ENCODE measurements at places on chromosomes 3 and 15.

GRCh38 chr15:79964232-79964805 lies 6.7 kb downstream of the BCL2A1 start:
- no peak for DNase-seq

DNA sequence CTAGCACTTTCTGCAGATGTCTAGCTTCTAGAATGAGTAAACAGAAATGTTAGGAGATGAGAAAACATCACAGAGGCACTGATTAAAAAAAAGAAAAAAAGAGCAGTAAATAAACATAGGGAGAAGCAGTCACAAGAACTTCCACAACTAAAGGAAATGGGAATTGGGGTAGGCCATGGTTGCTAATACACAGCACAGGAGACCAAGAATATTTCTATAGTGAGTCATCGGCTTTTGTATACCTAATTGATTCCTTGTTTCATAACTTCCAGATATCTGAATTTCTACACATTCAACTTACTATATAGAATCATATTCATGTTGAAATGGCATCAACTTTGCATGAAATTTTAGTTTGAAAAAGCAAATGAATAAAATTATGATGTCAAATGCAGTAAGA lies 47.3 kb upstream of the TCF12 start:
- DNase-seq: no peak

GRCh38 chr3:74636981-74637380 lies 22.5 kb upstream of the CNTN3 start:
- no peak for DNase-seq

- DNase-seq: no peak
These were observed 31.8 kb upstream of the HHATL start for GRCh38 chr3:42734263-42734860.

DNA sequence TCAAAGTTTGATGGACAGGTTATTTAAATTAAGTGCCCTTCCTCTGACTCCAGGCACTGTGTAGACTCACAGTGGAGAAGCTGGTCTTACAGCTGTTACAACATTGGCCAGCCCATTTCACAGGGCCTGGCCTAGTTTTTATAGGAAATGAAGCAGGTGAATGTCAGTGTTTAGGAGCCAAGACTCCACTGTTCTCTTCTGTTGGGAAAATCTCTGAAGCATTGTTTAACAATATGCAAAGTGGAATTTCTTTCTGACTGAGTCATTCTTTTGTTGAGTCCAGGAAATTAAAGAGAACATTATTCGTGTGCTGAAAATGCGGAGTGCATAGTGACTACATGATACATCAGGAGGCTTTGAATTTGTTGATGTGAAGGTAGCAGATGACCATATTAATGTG lies 64.7 kb downstream of the ARRDC4 start:
- no peak for DNase-seq

- DNase-seq: no peak
These were observed 342.3 kb upstream of the CFAP20DC start for GRCh38 chr3:59392116-59392515.

DNA sequence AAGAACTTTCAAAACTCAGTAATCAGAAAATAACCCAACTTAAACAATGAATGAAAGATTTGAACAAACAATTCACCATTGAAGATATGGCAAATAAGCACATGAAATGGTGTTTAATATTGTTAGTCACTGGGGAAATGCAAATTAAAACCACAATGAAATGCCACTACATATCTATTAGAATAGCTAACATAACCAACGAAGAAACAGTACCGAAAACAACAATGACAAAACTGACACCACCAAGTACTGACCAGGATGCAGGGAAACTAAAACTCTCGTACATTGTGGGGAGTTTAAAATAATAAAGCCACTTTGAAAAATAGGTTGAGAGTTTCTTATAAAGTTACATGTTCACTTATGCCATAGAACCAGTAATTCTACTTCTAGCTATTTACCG lies 69.1 kb downstream of the KBTBD8 start:
- DNase-seq: no peak

DNA sequence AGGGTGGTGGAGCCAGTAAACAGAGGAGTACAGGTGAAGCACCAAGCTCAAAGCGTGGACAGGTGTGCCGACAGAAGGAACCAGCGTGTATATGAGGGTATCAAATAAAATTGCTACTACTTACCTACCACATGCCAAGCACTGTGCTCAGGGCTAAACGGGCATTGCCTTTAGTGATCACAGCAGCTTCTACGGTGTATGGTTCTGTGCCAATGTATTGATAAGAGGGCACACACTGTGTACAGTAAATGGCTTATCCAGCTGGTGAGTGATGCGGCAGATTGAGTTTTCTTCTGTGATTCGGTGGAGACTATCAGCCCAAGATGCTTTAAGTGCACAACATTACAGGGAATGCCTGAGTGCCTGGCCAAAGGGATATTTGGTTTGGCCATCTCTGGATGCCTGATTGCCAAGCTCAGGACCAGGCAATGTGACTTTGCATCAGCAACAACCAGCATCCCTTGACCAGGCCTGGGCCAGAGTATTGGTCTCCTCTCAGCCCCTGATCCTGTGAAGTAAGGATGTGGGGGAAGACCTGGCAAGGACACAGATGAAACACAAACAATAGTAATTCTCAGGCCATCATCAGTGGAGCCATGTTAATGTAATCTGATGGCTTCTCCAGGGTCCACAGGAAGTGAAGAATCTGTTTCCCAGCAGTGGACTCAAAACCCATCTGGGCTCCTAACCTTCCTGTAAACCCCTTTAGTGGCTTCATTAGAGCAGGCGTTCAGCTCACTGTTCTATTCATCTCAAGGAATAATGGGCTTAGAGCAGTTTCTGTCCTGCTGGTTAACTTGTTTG lies 14.1 kb downstream of the STARD5 start:
- DNase-seq: no peak

- no peak for DNase-seq
These were observed 48.7 kb downstream of the CNOT10 start for GRCh38 chr3:32733631-32734229.

DNA sequence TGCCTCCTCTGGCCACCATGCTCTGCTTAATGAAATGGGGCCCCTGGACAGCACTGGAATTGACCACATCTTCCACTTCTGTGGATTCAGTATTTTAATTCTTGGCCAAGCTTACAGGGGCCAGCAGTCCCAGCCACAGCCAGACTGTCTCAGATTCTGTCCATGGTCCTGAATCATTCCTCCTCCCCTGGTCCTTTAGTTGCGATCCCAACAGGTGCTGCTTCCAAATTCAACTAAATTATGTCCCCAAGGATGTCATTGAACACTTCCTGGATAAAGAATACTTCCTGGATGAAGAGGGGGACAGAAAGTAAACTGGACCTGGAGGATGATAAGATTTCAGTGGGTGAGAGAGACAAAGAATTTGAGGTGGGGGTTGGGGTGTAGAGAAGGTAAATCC lies 111.1 kb upstream of the FOXB1 start:
- DNase-seq: no peak

GRCh38 chr15:73991260-73991659 lies 835 bp downstream of the STOML1 start:
- no peak for DNase-seq

DNA sequence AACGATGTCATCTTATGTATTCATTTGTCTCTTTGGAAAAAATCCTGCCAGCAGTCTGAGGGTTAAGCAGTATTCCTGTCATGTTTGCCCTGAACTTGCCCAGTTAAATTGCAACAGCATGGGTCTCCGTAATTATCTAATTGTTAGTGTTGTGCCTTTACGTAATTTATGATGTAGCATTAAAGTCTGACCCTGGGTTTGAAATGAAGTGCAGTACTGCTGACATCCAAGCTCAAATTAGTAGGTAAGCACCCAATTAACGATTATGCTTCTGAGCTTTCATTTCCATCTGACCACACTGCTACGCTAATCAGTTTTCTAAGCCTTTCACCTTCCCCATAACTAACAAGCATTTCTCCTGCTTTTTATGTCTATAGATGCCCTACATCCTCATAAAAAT lies 241.8 kb downstream of the ARRDC4 start:
- no peak for DNase-seq

DNA sequence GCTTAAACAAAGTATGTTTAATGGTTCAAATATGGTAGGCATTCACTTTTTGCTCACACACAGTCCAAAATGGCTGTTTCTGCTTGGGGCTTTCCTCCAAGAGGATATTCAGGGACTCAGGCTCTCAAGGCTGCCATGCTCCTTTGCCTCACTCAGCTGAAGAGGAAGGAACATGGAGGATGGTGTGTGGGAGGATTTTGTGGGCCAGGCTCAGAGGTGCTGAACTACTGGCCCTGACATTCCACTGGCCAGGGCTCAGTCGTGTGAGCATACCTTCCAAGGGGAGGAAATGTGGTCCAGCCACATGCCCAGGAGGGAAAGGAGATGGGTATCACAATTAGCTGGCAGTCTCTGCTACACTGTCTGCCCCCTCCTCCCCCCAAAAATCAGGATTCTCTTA lies 8.7 kb downstream of the PXYLP1 start:
- DNase-seq: no peak

- DNase-seq: no peak
These were observed 120.1 kb downstream of the OXNAD1 start for GRCh38 chr3:16385151-16385550.

DNA sequence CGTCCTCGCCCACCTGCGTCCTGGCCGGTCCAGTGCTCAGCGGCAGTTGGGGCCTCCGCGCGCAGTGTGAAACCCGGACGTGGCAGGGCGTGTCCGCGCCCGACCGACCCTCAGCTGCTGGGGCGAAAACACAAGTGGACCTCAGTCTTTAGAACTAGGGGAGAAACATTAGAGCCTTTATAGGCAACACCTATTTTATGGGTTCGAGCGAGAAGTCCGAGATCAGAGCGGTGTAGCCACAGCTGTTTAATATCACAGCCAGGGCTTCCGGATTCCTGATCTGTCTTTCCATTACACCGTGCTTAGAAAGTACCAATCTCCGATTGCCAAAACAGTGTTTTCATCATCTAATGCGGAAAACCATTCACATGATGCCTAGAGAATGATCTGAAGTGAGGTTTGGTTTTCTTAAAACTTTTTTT lies 506 bp downstream of the RAD51 start:
- no peak for DNase-seq

DNA sequence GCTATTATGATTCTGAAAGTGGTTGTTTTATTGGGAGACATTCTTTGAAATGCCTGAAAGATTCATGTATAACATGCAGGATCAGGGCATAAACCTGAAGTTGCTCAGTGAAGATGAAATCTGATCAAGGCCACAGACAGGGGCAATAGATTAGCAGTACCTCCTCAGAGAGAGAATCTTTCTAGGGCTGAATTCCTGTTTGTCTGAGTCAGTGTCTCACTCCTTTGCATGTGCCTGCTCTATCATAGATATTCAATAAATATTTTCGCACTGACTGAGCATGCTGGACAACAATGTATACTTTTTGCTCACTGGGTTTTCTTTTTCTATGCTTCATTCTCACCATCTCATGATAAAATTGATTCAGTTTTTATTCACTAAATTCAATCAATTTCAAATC lies 49.8 kb upstream of the PFN2 start:
- no peak for DNase-seq

DNA sequence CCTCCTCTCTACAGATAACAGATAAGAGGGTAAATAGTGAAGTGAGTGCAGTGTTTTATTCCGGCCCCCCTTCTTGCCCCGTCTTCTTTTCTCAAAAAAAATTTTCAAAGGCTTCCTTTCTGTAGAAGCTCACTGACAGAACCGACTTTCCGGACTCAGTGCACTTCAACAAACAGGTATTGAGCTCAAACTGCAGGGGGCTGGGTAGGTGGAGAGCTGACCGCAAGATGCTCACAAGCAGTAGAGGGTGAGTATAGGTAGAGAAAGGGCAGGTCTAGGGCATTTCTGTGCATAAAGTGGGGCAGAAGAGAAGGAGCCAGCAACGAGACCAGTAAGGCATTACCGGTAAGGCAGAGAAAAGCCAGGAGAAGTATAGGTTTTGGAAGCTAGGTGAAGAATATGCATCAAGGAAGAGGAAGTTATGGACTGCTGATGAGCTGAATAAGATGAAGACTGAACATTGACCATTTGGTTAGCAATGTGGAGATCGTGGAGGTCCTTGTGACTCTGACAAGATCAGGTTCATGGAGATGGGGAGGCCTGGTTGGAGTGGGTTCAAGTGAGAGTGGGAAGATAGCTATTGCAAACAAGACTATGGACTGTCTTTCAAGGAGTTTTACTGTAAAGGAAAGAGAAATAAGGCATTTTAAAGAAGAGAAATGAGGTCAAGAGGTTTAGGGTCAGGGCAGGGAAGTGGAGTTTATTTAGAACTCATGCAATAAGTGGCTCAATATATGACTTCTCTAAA lies 97.4 kb downstream of the ST6GAL1 start:
- no peak for DNase-seq

- DNase-seq: no peak
These were observed 45.0 kb downstream of the COPS2 start for GRCh38 chr15:49110158-49110944.

DNA sequence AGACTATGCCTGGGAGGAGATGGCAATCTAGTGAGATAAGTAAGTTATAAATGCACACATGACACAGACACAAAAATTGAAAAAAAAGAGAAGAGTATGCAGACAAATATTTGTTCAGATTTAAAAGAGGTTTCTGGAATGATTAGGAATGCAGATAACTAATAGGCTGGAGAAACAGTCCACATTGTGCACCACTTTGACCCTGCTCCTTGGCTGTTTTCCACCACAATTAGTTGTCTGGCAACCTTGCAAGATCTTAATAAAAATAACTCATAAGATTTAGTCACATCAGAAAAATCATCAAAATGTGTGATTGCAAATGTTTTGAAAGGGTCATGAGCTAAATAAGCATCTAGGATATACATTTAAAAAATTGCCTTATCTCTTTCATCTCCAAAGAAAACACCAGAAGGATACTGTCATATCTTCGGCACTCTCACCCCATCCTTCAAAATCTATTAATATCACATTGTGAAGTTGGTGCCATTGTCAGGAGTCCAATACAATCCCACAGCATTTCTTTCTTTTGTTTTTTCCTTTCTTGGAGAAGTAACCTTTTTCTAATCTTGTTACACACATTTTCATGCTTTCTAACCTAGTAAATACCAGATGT lies 153.7 kb upstream of the KCNMB2 start:
- no peak for DNase-seq

GRCh38 chr3:66582721-66583423 lies 82.0 kb upstream of the LRIG1 start:
- no peak for DNase-seq

DNA sequence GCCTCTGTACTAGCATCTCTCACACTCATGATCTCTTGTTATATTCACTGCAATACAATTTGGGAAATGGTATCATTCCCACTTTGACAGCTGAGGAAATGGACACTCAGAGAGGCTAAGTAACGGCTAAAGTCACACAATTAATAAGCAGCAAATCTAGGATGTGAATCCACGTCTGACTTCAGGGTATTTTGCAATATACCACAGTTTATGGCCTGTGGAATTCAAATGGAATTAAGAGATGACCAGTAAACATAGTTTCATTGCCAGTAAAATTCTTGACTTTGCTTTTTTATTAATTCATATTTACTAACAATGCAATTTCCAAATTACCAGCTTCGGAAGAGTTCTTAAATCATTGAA lies 61.1 kb downstream of the CCNL1 start:
- DNase-seq: no peak

DNA sequence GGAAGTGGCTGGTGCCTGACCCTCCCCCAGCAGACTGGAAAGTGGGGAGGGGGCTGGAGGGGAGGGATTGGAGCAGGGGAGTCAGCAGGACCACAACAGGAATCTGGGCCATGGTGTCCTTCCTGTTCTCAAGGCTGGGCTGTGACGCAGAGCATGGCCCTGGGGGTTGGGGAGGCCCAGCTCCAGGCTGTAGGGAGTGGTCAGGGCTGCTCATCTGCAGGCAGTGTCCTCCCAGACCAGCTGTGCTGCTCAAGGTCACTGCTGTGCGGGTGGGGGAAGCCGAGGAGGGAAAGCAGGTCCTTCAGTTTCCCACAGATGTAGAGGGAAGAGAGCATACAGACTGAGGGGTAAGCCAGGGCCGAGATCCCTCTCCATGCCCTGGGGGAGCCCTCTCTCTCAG lies 40.7 kb downstream of the CYP11A1 start:
- no peak for DNase-seq

All from left renal pelvis (tissue), 4 donors.